Stimulated activated CD4-positive, alpha-beta T cell treated with anti-CD3 and anti-CD28 coated beads, Interleukin-12 subunit alpha, Interleukin-12 subunit beta, amount 100 ng/mL, for 24 hours (primary cell): ENCODE measurements at places on chromosomes 12 and 14.

- DNase-seq: no peak
Measured at GRCh38 chr14:30191639-30192279, 264.1 kb upstream of the PRKD1 start.

DNA sequence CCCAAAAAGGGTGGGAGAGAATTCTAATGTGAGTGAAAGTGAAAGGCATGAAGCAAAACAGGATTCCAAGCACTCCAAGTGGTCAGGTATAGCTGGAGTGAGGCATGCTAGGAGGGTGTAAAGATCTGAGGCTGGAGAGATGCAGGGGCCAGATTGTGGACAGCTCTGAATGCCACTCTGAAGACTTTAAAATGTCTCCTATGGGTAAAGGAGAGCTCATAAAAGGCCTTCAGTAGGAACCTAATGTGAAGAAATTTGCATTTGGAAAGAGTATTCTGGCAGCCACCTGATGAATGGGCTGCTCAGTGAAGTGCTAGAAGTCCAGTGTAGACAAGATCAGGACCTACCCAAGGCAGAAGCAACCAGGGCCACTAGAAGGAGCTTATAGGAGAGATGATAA is 68.9 kb downstream of the DNAI7 start:
- DNase-seq: no peak

DNA sequence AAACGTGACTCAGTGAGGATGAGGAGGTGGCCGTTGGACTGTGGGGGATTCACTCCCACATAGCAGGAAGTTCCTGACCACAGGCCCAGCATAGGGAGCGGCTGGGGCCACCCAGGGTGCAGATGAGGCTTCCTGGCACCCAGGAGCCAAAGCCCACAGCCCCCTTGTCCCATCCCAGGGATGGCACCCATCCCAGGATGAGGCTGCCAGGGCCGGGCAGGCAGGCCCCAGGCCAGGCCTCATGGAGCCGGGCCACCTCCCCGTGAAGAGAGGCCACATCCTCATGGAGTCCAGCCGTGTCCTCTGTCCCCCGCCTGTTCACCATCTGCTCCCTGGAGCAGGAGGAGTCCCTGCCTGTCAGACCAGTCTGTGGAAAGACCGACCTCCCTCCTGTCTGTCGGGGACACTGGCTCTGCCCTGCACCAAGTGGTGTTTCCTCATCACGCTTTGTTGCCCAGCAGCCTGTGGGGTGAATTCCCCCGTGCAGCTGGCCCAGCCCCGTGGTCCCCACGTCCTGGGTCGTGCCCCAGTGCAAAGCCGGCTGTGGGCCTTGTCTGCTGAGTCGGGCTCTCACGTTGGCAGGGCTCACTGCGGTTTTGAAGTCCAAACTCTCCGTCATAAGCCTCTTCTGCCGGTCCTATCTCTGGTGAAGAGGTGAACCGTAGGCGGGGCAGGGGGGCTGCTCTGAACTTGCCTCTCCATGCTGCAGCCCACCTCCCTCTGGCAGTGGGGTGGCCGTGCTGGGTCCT is 24.5 kb downstream of the MMP17 start:
- no peak for DNase-seq

- no peak for DNase-seq
Measured at GRCh38 chr14:54554401-54554800, 12.5 kb upstream of the SAMD4A start.

DNA sequence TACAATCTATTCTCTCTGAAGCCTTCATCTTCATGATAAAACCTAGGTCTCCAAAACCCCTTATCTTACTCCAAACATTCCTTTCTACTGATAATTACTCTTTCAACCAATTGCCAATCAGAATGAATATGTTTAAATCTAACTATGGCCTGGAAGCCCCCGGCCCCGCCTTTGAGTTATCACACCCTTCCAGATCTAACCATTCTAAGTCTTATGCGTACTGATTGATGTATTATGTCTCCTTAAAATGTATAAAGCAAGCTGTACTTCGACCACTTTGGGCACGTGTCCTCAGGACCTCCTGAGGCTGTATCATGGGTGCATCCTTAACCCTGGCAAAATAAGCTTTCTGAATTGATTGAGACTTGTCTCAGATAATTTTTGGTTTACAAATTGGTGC is 14.4 kb downstream of the PABPN1 start:
- no peak for DNase-seq

- peak; percentile 42 for DNase-seq
Measured at GRCh38 chr12:124480469-124481256, 86.7 kb downstream of the NCOR2 start.

- no peak for DNase-seq
Measured at GRCh38 chr12:7019043-7019569, 830 bp upstream of the LPCAT3 start.

- DNase-seq: no peak
Measured at GRCh38 chr14:77482422-77482821, 16.2 kb downstream of the ISM2 start.

DNA sequence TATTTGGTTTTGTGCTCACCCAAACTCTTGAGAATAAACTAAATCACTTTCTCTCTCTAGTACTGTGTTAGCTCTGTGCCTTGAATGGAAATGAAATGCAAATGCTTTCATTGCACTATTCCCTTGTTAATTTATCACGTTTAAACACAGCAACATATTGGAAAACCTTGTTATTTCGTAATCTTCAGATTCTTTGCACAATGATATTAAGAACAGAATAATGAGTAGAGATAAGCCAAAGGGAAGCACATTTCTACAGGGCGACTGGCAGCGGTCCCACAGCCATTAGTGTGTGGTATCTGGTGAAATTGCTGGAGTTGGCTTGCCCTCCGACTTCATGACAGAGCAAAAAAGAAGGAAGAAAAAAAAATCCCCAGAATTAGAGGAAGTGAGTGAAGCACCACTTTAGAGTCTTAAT is 166.1 kb upstream of the E2F7 start:
- no peak for DNase-seq

DNA sequence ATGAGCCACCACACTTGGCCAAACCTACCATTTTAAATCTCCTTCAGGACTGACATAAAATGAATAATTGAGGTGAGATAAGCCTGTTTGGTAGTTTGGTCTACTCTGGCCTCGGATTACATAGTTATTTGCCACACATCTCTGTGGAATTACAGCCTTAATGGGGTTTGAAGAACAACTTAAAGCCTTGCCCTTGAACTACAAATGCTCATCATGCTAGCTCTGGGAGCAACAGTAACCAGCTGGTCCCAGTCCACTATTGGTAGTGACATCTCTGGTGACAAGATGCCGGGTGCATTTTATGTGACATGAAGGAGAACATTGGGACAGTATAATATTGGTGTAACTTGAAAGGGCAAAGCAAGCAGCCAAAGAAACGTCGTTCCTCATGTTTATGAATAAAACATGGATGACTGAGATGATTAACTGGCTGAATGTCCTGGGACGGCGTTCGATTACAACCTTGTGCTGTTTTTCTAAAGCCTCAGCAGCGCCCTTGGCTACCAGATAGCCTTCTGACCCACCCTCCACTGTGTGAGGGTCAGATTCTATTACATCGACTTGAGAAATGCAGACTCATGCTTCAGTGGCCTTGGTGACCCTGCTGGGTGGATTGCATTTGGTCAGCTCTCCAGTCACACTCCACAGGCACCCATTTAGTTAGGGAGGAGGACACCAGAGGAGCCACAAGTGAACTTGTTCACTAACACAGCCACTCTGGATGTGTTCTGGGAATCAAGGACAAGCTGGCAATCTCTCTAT is 41.5 kb downstream of the BEST3 start:
- DNase-seq: no peak

DNA sequence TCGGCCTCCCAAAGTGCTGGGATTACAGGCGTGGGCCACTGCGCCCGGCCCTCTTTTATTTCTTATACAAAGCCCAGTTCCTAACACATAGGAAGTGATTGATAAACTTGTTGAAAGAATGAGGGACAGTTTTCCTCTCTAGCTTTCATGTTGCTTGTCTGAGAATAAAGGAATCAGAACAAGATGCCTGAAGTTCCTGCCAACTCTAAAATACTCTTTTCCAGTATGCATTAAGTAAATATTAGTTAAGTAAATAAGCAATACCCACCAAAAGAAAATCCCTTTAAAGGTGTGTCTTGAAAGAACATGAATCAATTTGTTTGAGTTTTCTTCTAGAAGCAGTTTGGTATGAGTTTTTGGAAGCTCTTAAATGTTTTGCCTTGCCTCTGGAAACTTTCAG is 24.4 kb upstream of the CD27 start:
- no peak for DNase-seq

DNA sequence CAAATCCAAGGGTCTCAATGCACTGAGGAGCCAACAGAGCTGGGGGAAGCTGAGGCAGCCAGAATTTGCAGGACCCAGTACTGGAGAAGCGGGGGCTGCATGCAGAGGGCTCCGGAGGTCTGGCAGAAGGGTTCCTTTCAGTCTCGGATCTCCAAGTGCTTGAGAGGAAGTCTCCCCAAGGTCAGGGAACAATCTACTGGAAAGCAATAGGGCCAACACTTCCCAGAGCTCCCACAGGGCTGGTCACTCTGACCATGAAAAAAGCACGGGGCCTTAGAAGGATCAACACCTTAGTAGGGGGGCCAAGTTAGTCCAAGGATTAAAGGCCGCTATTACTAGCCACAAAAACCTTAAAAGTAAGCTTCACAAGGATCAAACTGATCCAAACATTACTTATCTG is 31.7 kb downstream of the SPPL3 start:
- DNase-seq: no peak

DNA sequence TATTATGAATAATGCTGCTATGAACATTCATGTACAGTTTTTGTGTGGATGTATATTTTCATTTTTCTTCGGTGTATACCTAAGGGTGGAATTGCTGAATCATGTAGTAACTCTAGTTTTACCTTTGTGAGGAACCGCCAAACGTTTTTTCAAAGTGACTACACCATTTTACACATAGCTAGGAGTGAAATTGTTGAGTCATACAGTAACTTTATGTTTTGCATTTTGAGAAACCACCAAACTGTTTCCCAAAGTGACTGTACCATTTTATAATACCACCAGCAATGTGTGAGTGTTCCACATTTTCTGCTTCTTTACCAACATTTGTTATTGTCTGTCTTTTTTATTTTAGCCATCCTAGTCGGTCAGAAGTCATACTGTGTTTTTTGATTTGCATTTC is 3.1 kb upstream of the TPH2 start:
- DNase-seq: no peak

DNA sequence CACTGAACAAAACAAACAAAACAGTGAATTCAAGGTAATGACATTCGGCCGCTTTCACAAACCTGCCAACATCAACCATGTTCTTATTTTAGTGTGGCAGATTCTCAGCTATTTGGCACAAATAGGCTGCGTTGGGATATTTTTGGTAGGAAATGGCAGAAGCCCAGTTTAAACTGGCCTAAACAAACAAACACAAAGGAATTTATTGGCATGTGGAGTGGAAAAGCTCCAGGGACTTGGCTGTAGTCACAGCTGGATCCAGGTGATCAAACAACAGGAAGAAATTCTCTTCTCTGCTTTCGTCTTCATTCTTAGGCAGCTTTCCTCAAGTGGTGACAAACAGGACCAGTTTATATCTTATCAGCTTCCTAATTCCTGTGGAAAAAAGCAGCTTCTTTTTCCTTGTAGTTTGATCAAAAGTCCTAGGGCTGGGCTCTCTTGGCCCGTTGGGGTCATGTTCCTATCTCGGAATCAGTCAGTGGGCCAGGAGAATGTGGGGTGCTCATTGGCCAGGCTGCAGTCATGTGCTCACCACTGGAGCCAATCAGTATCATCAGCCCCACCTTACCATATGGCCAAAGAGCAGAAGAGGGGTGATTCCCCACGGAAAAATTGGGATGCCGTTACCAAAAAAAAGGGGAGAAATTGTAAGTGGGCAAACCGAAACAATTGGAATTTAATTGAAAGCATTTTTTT is 22.6 kb downstream of the C12orf75 start:
- DNase-seq: no peak

- DNase-seq: no peak
Measured at GRCh38 chr12:28024231-28024995, 51.9 kb upstream of the PTHLH start.

DNA sequence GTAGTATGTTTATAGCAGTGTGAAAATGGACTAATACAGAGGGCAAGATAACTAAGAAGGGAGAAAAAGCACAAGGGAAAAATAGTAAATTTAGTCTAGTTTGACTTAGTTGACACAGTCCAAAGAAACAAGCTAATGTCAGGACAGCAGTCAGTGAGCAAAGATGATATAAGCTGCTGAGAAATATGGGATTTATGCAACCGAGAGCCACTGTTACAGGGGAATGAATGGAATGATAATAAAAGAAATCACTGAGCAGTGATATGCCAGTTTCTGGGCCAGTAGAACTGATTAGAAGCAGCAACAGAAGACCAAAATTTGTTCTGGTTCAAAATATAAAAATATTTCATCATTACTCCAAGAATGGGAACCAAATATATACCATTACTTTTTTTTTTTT is 60.1 kb downstream of the R3HDM2 start:
- DNase-seq: no peak

DNA sequence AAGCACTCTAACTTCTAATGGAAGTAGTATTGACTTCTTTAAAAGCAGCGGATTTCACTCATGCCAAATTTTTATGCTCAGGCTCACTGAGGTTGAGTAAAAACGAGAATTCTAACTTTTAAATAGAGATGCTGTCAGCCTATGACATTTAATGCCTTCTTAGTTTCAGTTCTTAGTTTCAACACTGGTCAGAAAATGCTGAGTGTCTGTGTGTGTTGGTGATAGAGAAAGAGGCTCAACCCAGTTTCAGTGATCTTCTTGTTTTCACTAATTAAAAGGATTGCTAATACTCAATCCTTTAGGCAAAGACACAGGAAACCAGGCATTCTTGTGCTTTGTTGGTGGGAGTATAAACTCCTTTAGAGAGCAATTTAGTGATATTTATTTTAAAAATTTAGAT is 31.0 kb downstream of the PEBP1 start:
- no peak for DNase-seq

DNA sequence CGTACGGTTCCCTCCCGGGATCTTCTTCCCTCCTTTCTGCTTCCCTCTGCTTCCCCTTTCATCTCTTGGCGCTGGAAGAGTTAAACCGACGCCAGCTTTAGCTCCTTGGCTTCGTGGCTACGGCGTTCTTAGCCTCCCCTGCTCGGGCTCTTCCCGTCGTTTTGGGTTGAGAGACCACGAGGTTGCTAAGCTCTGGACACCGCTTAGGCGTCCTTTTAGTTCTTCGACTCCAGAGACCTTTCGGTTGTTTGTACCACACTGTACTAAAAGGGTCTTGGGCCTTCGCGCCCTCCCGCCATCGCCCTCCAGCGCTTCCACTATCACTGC is 545 bp downstream of the CPSF2 start:
- no peak for DNase-seq

DNA sequence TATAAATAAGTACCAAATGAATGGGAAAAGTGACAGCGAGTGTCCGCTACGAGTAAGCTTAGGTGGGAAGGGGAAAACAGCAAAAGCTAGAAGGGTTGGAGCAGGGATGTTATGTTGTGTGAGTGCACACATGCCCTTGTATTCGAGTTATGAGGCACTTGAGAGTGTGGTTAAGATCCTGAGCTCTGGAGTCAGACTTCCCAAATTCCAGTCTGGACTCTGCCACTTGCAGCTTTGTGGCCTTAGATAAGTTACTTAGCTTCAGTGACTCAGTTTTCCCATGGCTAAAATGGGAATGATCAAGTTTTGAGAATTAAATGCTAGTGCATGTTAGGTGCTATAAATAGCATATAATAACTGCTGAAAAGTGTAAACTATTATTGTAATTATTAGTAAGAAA is 44.9 kb downstream of the KTN1 start:
- no peak for DNase-seq
